DMS79 treated with DMSO at 0.1 percent for 48 hours (cell line): ENCODE measurements at places on chromosomes 16 and 17.
A peak's percentile ranks its signal among the peaks of the same experiment; 100 is the strongest.

DNA sequence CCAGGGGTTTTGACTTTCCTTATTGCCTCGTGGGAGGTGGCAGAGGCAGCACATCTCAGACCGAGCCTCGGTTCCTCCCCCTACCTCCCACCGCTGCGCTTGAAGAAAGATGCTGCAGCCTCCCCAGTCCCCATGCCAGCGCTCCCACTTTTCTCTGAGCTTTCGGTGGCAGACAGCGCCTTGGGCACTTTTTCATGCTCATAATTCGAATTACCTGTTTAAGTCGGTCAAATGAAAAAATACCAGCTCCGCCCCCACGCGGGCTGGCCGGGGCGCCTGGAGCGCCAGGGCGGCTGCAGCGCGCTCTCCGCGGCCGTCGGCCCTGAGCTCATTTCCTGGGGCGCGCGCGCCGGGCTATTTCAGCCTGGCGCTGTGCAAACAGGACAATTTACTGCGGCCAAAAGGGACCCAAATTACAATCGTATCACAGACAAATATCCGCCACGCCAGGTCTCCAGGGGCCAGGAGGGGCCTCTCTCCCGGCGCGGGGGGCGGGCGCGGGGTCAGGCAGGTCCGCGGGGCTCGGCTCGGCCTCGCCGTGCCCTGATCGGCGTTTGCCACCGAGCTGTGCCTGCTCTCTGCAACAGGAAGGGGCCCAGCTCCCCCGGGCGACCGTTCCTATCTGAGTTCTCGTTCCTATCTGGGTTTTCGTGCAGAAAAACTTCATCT is 45.0 kb downstream of the SOST start:
- DNase-seq = peak; percentile 22

DNA sequence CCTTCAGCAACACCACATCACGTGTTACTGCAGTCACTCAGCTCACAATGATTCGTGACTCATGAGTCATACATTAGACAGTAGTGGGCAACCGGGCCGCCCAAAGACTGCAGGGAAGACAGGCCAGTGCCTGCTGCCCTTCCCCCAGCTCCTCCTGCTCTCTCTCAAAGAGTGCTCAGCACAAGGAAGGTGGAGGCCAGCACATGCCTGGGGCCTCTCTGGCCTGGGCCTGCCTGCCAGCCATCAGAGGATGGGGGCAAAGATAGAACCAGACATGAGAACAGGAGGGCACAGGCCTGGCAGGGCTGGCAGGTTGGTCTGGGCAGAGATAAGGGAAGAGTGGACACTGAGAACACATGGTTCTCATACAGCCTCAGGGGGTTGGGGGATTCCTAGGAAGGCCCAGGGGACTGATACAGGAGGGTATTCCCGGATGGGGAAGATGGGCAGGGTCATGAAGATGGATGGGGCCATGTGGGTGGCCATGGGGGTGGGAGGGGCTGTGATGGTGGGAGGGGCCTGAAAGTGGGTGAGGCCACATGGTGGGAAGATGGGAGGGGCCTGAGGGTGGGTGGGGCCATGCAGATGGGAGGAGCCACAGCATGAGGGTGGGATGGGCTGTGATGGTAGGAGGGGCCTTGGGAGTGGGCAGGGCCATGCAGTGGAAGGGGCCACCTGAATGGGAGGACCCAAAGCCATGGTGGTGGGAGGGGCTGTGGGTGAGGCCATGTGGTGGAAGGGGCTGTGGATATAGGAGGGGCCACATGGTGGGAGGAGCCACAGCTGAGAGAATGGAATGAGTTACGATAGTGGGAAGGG is 29.0 kb downstream of the KATNB1 start:
- DNase-seq = no peak

GRCh38 chr17:77675411-77675810 is 283.1 kb upstream of the TNRC6C start:
- DNase-seq = no peak

GRCh38 chr16:85642762-85643358 is 29.7 kb downstream of the GSE1 start:
- DNase-seq = peak; percentile 59

GRCh38 chr17:52148969-52149351 is 9.6 kb downstream of the CA10 start:
- DNase-seq = no peak

GRCh38 chr17:1626333-1626732 is 2.3 kb downstream of the SLC43A2 start:
- no peak for DNase-seq

GRCh38 chr17:62847426-62847825 is 39.3 kb upstream of the MARCHF10 start:
- DNase-seq = no peak

DNA sequence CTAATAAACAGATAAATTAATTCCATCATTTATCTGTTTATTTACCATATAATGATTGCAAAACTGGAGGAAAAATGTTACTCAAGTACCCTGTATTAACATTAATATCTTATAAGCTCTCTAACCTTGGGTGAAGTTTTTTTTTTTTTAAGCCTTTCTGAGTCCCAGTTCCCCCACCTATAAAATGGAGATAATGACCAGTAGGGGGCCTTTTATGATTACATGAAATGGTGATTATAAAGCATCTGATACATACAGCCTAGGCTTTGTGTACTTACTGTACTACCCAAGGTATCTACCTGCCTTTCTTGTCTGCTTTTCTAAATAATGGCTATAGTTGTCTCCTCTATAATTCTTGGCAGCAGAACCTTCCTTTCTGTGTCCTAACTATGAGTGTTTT is 22.6 kb downstream of the LRRC36 start:
- no peak for DNase-seq

GRCh38 chr17:4573669-4574068 is 10.7 kb upstream of the SMTNL2 start:
- DNase-seq = no peak

DNA sequence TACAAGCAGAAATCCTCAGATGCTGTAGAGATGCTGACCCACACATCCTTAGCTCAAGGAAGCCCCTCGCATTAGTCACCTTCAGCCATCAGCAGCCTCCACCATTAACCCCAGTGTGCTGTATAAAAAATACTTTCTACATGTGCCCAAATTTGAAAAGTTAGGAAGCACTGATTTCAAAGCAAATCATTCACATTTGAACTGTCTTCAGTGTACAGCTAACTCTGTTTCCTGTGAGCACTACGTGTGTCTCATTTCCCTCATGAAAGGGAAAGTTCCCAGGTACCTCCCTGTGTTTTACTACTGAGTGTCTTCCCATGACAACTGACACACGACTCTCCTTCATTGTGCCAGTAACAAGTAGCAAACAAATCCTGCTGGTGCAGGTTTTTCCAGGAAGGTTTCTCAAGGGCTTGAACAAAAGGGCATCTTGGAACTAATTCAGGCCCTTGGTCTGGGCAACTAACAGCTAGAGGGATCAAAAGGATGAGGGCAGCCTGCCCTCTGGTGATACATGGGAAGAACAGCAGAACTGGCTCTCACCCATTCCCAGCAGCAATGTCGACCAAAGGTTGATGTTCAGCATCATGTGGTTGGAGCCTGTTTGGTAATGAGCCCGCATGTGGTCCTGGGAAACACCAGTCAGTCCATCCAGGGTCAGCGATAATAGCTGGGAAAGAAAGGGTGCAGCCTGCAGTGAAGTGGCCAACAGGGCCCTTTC is 4.0 kb downstream of the SLC35B1 start:
- no peak for DNase-seq

DNA sequence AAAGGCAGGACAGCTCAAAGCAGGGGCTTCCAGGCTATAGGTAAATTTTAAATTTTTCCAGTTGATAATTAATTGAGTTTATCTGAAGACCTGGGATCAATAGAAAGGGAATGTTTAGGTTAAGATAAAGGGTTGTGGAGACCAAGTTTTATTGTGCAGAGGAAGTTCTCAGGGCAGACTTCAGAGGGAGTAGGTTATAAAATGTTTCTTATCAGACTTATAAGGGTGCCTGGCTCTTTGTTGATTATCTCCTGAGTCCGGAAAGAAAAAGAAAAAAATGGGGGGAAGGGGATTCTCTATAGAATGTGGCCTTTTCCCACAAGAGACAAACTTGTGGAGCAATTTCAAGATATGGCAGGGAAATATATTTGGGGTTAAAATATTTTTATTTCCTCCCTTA is 15.9 kb downstream of the SLC46A1 start:
- DNase-seq = no peak

- no peak for DNase-seq
These were observed 809.9 kb upstream of the EEF2KMT start for GRCh38 chr16:5907544-5907943.

GRCh38 chr17:61966191-61966590 is 38.4 kb upstream of the INTS2 start:
- DNase-seq = no peak

GRCh38 chr16:89917773-89918452 is 749 bp upstream of the MC1R start:
- DNase-seq = peak; percentile 48

DNA sequence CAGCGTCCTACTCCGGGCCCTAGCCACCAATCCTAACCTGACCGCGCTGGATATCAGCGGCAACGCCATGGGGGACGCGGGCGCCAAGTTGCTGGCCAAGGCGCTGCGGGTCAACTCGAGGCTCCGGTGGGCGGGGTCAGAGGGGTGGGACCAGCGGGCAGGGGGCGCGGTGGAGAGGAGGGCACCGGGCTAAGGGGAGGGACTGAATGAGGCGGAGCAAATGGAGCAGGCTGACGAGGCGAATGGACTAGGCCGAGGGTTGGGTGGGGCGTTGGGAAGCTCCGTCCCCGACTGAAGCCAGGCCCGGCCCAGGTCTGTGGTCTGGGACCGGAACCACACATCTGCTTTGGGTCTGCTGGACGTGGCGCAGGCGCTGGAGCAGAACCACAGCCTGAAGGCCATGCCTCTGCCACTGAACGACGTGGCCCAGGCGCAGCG is 4.6 kb downstream of the CARMIL2 start:
- no peak for DNase-seq

DNA sequence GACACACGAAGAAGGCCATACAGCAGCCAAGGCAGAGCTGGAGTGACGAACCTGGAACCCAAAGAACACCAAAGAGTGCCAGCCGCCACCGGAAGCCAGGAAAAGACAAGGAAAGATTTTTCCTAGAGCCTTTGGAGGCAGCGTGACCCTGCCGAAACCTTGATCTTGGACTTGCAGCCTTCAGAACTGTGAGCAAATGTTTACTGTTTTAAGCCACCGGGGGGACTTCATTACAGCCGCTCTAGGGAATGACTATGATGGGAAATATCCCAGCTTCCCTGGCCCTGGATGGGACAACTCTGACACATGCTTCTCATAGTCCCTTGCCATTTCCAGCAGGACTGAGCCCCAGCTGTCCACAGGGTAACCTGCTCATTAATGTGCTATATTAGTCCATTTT is 270.6 kb downstream of the HAPSTR1 start:
- no peak for DNase-seq
